Fibroblast of gingiva (primary cell): ENCODE measurements at places on chromosomes 12 and 14.

DNA sequence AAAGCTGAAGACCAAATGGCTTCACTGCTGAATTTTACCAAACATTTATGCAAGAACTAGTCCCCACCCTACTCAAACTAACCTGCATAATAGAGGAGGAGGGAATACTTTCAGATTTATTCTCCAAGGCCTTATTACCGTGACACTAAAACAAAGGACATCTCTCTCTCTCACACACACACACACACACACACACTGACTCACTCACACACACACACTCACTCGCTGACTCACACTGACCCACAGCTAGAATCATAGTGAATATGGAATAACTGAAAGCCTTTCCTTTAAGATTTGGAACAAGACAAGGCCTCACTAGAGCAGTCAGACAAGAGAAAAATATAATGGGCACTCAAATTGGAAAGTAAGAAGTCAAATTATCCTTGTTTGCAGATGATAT lies 1014.1 kb downstream of the TMTC2 start:
- no peak for DNase-seq

- DNase-seq, result no peak
Observed at GRCh38 chr12:113683574-113683973, 211.9 kb upstream of the LHX5 start.

DNA sequence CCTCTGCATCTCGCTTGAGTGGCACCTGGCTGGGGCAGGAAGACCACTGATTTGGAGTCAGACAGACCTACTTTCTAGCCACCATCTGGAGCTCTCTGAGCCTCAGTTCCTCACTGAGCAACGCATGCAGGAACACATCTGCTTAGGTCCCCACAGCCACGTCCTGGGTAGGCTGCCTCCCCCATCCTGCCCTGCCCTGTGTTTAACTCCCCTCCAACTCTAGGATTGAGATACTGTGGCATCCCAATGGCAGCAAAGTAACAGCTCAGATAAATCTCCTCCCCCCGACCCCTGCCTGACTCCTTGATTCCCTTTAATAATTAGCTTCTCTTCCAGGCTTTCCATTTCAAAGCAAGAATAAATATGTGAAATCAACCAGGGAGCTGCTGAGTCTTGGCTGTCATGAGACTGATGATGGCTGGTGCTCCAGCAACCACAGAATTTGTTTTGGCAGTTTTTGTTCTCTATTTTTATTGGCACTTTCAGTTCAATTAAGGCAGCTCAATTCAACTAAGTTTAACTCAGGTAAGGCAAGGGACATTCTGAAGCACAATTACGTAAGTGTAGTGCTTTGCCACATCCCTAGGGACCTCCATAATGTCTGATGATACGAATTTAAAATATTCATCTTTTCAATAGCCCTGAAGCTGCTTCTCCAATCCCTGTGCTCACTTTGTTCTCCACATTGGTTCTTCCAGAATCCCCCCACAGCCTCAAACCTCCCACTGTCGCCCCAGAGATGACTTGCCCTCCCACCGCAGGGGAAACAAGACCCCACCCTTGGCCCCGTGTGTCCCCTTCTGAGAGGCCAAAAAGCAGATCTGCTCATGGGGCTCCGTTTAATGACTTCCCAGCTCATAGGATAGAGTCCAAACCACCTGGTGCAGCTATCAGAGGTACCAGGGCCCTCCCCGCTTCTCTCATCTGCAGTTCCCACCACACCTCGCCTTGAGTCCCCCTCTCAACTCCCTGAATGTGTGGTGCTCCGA lies 58.2 kb downstream of the ESR2 start:
- no peak for DNase-seq

DNA sequence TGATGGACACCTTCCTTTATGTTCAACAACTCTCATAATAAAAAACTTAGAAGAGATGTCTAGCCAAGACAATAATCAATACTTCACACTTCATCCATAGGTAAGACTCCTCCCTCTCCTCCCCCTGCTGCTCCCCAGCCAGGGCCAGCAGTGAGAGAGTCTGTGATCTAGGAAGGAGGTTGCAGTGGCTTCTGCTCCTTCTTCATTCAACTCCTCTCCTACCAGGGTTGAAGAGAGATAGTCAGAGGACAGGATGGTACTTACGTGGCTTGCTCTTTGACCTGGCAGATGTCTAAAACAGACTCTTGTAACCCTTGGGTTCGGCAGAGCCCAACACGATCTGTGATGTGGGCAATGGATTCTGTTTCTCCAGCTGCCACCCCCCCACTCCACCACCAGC lies 31.0 kb downstream of the DHRS2 start:
- DNase-seq, result no peak

- DNase-seq, result no peak
Observed at GRCh38 chr14:71942904-71943694, 10.9 kb downstream of the RGS6 start.

- no peak for DNase-seq
Observed at GRCh38 chr14:105085766-105086165, 20.5 kb upstream of the GPR132 start.

DNA sequence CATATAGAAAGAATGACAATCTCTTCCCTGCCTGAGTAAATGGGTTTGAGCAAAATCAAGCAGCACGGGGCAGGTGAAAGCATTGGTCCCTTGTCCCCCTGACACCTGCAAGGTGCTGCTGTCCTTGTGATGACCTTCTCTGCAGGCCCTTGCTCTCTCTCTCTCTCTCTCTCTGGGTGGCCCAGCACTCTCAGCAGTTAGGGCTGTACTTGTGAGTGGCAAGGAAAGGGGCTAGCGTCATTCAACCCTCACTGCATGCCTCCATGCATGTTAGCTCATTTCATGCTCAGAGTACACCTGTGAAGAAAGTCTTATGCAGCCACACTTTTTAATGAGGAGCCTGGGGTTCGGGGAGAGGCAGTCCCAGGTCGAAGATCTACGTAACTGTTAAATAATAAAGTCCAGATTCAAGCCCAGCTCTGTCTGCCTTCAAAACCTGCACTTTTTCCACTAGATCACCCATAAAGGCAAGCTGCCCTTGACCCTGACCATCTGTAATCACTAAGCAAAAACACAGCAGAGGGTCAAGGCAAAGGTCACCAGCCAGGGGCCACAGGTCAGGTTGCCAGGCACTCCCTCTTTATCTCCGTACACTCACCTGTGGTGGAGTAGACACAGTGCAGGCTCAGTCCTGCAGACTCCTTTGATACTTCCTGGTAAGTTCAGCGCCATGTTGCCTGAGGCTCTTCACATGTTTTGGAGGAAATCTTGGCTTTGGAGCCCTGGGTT lies 44.9 kb upstream of the CLMN start:
- no peak for DNase-seq

DNA sequence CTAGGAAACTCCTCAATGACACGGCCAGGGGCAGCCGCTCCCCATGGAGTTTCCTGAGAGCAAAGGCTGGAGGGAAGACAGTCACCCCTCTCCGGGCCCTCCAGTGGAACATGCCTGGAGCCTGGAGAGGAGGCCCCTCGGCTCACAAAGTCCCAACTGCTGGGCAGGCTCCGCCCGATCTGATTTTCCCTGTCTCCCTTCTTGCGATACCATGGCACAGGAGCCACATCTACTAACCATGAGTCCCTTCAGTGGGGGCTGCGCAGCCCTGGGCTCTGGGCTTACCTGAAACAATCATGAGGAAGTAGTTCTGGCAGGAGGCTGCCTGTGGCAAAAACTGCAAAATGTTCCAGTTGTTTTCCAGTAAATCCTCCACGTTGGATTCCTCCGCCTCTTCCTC lies 15.3 kb downstream of the P2RX2 start:
- no peak for DNase-seq

GRCh38 chr12:113048716-113049127 lies 7.8 kb upstream of the DTX1 start:
- peak; percentile 50 for DNase-seq

GRCh38 chr12:116026768-116027550 lies 250.5 kb downstream of the MED13L start:
- DNase-seq, result no peak

GRCh38 chr12:53729644-53730043 lies 2.4 kb upstream of the CALCOCO1 start:
- DNase-seq, result no peak

- DNase-seq, result no peak
Observed at GRCh38 chr14:91108941-91109611, 4.8 kb upstream of the DGLUCY start.

DNA sequence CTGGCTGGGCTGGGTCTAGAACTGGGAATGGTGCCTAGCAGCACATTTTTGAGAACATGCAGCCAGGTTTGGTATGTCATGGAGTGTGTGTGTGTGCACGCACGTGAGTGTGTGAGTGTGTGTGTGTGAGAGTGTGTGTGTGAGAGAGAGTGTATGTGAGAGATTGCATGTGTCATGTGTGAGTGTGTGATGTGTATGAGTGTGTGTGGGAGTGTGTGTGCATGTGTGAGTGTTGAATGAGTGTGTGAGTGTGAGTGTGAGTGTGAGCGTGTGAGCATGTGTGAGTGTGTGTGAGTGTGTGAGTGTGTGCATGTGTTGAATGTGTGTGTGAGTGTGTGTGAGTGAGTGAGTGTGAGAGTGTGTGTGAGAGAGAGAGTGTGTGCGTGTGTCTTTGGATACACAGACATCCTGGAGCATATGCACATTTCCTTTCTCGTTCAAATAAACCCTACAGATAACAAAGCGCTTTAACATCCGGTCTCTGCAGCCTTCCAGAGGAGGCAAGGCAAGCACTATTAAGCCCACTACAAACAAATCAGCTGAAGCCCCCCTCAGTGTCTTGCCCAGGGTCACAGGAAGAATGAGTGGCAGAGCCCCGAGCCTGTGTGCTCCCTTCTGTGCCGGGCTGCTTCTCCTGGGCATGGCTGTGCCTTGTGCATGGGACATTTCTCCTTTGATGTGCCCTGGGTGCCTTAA lies 108.7 kb upstream of the ETV6 start:
- DNase-seq, result no peak

- peak; percentile 58 for DNase-seq
Observed at GRCh38 chr12:91413581-91414546, 231.2 kb upstream of the DCN start.

DNA sequence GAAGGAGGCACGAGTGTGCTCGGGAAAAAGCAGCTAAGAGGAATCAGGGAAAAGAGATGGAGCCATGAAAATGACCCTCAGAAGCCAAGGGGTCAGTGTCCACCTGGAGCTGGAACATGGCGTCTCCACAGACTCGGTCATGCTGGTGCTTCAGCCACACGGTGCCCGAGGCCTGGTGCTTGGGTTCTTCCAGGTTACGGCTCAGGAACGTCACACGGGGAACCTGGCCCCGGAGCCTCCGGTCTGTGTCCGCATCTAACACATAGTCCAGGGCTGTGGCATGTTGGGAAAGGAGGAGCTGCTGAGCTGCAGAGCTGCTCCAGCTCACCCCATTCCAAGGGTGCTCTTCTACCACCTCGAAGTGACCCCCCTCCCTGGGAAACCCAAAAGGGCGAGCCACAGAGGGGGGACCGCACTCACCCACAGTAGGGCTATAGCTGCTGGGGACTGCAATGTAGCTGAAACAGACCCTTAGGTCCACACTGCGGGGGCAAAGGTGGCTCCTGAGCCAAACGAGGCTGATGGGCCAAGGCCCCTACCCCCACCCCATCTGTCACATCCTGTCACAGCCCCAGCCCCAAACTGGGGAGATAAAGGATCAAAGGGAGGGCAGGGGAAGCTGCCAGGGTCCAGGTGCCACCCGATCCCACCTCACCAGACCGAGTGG lies 10.8 kb downstream of the ITGA7 start:
- DNase-seq, result no peak

DNA sequence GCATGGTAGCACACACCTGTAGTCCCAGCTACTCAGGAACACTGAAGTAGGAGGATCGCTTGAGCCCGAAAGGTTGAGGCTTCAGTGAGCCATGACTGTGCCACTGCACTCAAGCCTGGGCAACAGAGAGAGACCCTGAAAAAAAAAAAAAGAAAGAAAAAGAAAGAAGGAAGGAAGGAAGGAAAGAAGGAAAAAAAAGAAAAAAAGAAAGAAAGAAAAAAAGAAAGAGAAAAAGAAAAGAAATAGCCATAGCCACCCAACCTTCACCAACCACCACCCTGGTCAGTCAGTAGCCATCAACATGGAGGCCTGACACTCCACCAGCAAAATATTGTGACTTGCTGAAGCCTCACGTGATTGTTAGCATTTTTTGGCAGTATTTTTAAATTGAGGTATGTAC lies 21.4 kb upstream of the TMEM263 start:
- DNase-seq, result no peak

- no peak for DNase-seq
Observed at GRCh38 chr14:86310611-86311010, 780.7 kb downstream of the FLRT2 start.

- DNase-seq, result no peak
Observed at GRCh38 chr12:104460041-104460719, 3.4 kb downstream of the CHST11 start.

DNA sequence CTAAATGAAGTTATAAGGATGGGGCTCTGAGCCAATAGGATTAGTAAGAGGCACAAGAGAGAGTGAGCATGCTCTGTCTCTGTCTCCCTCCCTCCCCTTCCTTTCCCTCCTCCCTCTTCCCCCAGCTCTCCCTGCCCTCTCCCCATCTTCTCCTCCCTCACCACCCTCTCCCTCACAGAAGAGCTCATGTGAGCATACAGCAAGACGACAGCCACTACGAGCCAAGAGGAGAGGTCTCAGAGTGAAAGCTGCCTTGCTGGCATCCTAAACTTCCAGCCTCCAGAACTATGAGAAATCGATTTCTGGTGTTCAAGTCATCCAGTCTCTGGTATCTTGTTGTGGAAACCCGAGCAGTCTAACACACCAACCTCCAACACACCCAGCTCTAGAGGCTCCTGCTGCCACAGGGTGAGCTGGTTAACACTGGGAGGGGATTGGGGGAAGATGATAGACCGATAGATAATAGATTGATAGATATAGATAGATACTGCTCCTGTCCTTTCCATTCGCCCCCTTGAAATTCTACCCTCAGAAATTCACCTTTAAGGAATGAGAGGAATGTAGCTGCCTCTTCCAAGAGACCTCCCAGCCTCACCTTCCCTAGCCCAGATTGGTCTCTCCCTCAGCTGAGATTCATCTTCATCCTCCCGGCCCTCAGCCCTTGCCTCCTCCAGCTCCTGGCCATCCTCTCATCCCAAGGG lies 25.8 kb upstream of the ACTN1 start:
- no peak for DNase-seq

GRCh38 chr12:11183011-11183410 lies 3.7 kb downstream of the TAS2R42 start:
- DNase-seq, result no peak

DNA sequence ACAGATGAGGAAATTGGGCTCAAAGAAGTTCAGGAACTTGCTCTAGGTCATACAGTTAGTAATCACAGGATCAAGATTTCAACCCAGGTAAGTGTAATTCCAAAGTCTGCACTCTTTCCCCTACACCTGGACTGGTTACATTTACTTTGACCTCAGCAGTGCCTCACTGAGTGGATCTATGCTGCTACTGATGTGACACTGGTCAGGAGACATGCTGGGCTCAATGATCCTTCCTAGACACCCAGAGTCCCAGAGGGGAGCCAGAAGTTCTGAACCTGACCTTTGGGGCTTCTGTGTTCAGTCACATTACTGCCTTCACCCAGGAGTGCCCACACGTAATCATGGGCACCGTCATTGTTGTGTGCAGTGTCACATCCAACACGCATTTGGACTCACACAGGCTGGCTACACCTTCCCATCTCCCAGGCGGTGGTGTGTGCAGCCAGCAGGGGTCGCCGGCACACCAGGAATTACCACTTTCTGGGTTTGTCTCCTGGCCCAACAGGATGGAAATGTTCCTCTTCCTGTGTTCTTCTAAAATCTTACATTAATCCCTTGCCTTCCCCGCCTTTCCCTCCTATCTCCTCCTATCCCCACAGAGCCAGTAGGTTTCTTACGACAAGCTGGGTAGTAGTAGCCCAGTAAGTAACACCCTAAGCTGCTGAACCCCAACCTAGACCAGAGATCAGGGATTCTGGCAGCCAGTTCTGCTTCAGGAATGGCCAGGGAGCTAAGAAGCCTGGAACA lies 25.6 kb downstream of the CALCOCO1 start:
- DNase-seq, result peak; percentile 59

GRCh38 chr14:55684956-55685584 lies 105.1 kb downstream of the KTN1 start:
- DNase-seq, result peak; percentile 85
